ENCODE measurements at places on chromosomes 2 and 18.

DNA sequence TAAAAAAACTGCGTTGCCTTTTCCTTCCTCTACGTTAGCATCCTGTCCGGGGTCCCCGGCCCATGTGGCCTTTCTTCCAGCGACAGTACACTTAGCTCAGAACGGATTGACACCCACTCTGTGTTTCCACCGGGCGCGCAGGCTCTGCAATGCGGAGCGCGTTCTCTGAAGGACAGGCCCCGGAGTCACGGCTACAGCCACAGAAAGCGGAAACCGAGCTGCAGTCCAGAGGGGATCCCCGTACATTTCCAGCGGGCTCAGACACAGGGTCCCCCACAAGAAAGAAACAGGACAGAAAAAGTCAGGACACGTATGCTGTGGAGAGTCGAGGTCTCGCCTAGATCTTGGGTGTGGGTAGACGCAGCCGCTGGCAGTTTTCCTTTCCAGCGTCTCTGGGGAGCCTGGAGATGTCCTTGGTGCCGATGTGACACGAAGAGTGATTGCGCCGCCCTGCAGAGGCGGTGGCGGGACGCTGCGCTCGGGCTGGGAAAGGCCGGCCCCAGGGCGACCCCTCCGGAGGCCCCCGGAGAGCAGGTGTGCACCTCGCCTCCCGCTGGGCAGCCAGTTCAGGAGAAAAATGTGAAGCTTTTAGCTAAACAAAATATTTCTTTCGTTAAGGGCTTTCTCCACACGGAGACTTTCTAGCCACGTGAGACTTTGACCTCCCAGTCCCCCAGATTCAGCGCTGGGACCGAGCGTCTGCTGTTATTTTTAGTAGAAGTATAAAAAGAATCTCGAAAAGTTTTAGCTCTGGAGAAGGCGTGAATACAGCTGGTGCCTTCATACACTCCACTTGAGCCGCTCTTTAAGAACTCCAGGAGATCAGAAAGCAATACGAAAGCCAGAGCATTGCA lies 1.3 kb upstream of the ACKR3 start:
- DNase-seq, result no peak

GRCh38 chr2:75324141-75324540 lies 124.8 kb upstream of the TACR1 start:
- no peak for DNase-seq

DNA sequence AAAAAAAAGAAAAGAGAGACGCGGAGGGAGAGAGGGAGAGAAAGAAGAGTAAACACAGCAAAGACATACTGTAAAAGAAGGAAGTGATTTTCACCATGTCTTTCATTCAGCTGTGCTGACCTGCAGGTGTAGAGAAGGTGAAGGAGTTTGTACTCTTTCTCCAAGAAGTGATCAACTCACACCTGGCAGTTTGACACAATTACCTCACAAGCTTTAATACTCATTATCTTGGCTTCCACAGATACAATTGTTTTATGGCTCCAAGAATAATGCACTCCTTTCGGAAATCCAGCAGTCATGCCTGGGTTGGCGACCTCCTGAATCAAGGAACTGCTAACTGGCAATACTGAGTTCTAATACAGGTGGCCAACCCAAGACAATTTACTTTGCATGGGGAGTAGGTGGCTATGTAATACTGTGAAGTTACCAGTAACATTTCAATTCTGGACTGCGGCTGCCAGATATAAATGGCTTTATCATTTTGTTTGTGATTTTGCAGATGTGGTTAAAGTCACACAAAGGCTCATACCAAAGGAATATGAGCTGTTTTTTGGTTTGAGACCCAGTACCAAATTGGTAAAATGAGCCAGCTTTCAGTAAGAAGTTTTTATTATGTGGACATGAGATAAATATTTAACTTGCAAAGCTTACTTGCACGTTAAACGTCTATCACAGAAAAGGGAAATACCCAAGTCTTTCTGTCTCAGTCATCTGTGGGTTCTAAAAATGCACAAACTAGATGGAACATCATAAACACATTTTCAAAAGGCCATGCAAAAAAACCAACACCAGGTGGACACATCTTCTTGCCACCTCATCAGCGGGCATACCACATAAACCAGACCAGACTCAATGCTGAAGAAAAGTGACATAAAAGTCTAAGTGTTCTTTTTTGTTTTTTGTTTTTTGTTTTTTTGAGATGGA lies 69.3 kb downstream of the NCKAP5 start:
- DNase-seq, result no peak

DNA sequence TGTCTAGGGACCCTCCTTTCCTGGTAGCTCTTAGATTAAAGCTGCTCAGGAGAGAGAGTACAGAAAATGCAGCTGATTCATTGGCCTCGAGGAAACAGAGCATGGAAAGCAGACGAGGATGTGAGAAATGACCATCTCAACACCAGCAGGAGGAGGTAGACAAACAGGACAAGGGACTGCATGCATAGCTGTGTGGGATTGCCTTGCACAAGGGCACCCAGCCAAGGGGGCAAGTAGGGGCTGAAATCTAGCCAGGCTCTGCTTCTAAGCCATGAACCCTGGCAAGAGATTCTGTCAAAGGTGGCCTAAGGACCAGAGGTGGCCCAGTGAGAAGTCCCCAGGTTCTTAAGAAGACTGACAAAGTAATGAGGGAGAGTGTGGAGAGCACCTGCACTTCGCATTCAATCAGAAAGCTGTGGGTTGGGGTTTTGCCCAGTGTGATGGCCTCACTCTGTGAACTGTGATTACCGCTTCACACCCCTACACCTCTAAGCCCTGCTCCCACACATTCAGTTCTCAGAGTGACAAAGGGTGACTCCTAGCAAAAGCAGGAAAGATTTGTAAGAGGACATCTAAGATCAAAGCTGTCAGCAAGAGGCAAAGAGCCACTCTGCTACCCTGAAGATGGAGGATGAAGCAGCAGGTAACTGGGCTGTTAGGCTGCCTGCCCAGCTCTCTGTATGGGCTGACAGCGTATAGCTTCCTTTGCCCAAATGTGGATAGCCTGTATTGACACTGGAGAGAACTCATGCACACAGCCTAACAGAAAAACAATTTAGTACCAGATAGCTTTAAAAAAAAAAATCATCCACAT lies 151.3 kb upstream of the PELI1 start:
- no peak for DNase-seq

- DNase-seq, result no peak
Measured at GRCh38 chr18:48527461-48527860, 11.4 kb upstream of the CTIF start.

DNA sequence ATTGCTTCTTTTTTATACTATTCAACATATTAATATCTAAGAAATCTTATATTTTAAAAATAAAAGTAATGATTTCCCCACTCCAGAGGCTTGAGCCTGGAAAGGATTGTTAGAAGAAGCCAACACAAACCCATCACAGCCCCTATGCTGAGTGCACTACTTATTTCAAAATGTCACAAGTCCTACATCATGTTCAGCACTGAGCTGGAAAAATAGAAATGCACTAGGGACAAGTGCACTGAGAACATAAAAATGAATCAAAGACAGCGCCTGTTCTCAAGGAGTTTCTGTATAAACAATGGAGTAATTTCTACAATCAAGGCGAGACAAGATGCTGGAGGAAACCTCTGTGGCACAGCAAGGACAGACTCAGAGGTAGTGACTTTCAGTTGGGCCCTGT lies 155.0 kb downstream of the TXNL1 start:
- DNase-seq, result no peak

DNA sequence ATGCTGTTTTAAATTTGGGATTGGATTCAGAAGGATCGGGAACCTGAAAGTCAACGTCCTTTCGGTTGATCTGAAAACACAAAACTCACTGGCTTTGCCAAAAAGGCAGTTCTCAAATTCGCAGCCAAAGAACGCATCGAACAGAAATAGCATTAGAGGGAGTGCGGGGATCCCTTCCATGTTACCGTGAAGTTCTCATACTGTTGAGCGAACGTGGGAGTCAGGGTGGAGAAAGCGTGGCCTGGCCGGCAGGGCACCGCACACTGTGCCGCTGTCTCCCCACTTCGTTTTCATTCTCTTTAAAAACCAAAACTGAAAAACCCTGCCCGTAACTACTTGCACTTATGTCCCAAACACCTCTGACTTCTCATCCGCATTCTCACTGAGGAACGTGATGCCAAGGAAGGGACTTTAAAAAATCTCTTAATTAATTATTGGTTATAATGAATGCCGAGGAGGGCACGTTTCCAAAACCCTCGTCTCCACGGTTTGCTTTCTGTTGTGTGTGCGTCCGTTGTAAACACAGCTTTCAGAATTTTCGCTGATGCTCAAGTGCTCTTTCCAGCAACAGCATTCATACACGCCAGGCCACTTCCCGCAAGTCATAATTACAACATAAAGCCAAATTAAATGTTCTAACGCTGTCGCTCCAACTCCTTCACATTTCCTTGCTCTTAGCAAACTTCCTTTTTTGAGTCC lies 60.9 kb upstream of the TWIST2 start:
- no peak for DNase-seq

- DNase-seq, result no peak
Measured at GRCh38 chr2:21163213-21163612, 39.4 kb downstream of the TDRD15 start.

- no peak for DNase-seq
Measured at GRCh38 chr18:69261406-69261805, 139.3 kb upstream of the DOK6 start.

DNA sequence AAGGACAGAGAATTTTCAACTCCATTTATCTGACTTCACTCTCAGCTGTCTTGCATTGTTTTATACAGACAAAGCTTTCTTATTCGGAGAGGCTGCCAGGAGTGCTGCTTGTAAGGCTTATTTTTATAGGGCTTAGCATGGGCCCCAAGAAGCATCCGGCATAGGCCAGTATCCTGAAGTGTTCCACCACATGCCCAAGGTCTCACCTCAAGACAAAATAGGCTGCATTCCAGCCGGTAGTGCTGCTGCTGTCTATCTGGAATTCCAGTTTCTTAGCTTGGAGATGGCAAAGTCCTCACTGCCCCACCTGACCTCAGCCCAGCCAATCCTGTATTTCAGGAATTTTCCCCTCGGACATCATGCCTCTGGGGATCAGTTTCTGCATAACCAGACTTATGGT lies 47.6 kb upstream of the MCFD2 start:
- no peak for DNase-seq

DNA sequence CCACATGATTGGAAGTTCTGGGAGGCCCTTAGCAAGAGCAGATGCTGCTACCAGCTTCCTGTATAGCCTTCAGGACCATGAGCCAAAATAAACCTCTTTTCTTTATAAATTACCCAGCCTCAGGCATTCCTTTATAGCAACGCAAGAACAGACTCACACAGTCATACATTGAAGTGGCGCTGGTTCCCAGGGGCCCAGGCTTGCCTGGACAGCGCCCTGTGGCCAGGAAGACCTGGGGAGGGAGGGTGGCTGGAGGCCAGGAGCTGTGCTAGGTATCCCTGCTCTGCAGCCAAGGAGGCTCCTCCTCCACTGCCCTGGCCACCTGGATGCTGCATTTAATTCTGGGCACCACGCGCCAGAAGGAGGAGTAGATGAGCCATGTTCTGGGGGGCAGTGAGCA lies 98.1 kb downstream of the AGAP1 start:
- DNase-seq, result no peak

DNA sequence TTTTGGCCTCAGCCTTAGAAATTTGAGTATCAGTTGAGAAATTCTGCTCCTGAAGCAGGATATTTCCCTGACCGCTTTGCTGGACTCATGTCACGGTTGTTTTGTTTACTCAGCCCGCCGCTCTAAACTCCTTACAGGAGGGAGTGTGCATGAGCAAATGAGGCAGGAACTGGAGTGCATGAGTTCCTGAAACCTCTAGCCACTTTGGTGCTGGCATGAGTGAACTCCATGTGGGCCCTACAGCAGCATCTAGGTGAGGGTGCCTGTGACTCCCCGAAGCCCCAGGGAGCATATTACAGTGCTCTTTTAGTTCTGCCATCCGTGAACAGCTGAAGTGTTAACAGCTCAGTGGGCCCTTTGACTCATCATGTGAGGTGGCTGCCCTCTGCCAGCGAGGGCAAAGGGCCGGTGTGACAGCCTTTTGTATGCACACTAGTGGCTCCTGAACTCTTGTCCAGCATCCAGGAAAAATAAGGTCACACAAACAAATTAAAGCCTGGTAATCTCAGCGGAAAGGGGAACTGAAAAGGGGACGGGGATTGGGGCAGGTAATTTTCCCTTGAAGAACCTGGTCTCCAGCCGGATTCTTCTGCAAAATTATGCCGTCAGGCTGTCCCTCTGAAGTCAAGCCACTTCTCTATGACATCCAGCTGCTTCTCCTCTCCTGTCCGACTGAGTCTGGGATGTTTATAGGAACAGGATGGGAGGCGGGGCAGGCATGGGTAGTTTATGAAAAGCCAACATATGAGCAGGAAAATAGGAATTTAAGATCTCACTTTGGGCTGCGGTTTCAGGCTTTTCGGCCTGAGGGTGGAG lies 1668.7 kb downstream of the SUCLG1 start:
- DNase-seq, result no peak

DNA sequence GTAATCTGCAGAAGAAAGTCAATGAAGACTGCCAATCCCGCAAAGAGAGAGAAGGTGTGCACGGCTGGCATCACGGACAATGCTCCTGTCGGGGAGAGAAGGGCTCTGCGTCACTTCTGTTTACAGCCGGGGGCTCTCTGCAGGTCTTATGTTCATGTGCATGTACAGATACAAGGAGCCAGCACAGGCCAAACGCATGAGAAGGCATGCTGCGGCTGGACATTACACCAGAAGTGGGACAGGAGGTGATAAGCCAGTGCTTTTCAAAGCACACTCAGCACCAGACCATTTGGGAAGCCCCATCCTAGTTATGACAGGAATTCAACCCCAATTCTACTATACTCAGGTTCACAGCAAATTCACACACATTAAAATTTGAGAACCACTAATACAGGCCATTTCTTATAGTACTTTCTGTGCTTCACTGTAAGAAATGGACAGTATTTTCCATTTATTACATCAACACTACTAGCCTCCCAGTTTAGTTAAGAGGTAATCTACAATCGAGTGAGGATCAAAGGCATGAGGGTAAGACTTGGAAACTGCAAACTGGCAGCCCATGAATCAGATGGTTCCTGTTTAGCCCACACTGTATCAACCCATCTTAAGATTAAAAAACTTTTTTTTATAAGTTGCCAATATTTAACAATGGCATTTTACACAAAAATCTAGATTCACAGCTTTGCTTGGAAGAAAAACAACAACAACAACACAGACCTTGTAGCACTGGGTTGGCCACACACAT lies 38.2 kb downstream of the RMC1 start:
- no peak for DNase-seq

GRCh38 chr18:29172756-29173067 lies 995.8 kb upstream of the CDH2 start:
- no peak for DNase-seq

DNA sequence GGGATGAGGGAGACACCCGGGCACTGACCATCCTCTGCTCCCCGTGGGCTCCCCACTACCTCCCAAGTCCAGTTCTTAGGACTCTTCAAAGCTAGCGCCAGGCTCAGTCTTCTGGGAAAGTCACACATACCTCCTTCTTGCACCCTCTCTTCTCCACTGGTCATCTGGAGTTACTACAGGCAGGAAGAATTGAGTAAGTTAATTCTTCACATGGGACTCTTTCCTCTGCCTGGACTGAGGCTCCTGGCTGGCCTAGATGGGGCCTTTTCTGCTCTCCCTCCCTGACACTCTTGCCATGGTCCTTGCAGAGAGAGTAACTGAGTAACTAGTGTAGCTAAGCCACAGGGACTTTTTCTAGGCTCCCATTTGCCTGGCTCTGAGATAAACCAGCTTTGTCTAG lies 96.5 kb upstream of the CELF4 start:
- no peak for DNase-seq

- no peak for DNase-seq
Measured at GRCh38 chr18:3605954-3606443, 156.0 kb downstream of the TGIF1 start.

- no peak for DNase-seq
Measured at GRCh38 chr2:72952961-72953360, 35.6 kb downstream of the EMX1 start.
